ENCODE measurements at places on chromosomes 12 and 14. TPM values are rescaled to one million over a fixed set of nuclear protein-coding genes. Genes with fewer than 3 reads are reported as not detected.

The DHRS2 gene
- total RNA-seq: 6.4 TPM

The SPIC gene
- total RNA-seq: not detected

The GLRX5 gene
- 70.2 TPM for total RNA-seq

The OR6C2 gene
- total RNA-seq: not detected

The B3GNT4 gene
- 0.66 TPM for total RNA-seq

The TNFRSF1A gene
- 630 TPM for total RNA-seq

The PROX2 gene
- total RNA-seq: not detected

The LTB4R2 gene
- 2.1 TPM for total RNA-seq

The HSPB8 gene
- 21.0 TPM for total RNA-seq

The KCNA1 gene
- not detected for total RNA-seq

The CCDC38 gene
- total RNA-seq: 0.08 TPM

The ACOT4 gene
- total RNA-seq: 1.9 TPM

The GPR84 gene
- 0.15 TPM for total RNA-seq

The MDM1 gene
- 6.8 TPM for total RNA-seq

The RAD51AP1 gene
- 15.2 TPM for total RNA-seq

The CD4 gene
- not detected for total RNA-seq

The MON2 gene
- total RNA-seq: 15.4 TPM

The PRR4 gene
- 0.76 TPM for total RNA-seq

The GUCY2C gene
- total RNA-seq: not detected

The GZMB gene
- not detected for total RNA-seq

The HOXC4 gene
- 3.4 TPM for total RNA-seq

The PRICKLE1 gene
- 1.6 TPM for total RNA-seq

The TCL1B gene
- not detected for total RNA-seq

The CDH24 gene
- total RNA-seq: 5.2 TPM

The RBP5 gene
- not detected for total RNA-seq

The ADAM21 gene
- not detected for total RNA-seq

The C12orf50 gene
- 0.12 TPM for total RNA-seq

The SART3 gene
- 40.2 TPM for total RNA-seq

The SYNDIG1L gene
- not detected for total RNA-seq

The ACVRL1 gene
- total RNA-seq: 0.15 TPM

The ANO4 gene
- total RNA-seq: 0.13 TPM

The CIROP gene
- total RNA-seq: not detected

Data from A549 treated with Mapracorat at 1 μM for 4 hours (cell line).